ENCODE measurements at places on chromosomes 7 and 10.

GRCh38 chr10:85826377-85826776 is 540.2 kb downstream of the GRID1 start:
- DNase-seq = no peak

- no peak for DNase-seq
Observed at GRCh38 chr7:96250776-96251361, 71.0 kb downstream of the SLC25A13 start.

DNA sequence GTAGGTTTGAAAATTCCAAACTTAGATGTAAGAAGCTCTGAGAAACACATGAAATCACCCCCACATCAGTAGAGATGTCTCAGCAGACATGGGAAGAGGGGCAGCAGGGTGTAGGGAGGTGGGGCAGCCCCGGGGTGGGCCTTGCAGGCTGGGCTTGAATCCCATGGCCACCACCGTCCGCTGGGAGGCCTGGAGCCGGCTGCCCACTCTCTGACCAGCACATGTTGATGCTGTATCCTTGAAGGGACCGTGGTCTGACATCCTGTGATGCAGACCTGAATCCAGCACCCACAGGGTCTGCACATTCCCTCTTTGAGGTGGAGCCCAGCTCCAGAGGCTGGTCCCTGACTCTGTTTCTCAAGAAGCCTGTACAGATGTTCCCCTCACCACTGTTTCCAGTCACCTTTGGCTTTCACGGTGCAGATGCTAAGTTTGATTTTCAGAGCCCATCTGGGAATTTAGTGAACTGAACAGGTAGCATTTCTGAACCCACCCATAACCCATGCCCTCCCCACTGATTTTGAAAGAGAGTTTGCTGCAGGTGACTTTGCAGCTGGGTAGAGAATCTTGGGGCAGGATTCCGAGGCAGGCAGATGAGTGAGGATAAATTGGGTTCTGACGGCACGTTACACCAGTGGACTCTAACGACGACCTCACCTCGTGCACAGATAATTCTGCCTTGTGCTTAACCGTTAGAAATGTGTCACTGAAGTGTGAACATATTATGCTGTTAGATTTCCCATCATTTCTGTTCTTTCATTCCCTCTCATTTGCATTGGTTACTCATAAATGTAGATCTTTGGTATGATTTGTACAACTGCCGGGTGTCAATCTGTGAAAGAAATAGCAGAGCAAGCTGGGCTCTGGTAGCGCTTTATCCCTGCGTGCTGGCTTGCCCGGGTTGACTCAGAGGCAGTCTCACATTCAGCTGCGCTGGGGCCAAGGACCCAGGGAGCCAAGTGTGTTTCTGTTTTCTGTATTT is 45.7 kb downstream of the IKZF1 start:
- no peak for DNase-seq

- DNase-seq = no peak
Observed at GRCh38 chr7:36011588-36011965, 141.5 kb upstream of the EEPD1 start.

GRCh38 chr7:142890874-142891485 is 5.4 kb upstream of the TRPV6 start:
- no peak for DNase-seq

DNA sequence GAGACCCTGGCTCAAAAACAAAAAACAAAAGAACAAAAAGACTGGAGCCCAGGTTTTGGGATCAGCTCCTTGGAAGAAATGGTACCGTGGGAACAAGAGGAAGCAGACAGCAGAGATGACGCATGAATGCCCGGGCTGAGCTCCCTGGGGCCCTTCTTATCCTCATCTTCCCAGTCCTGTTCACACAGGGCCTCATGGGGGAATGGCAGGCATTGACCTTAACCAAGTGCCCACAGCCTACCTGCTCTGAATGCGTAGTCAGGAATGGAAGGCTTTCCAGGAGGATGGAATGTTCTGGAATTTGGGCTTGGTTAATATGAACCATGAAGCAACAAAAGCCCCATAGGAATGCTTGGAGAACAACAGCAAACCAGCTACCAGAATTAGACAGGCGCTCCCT is 154.7 kb downstream of the PRPF18 start:
- DNase-seq = no peak

DNA sequence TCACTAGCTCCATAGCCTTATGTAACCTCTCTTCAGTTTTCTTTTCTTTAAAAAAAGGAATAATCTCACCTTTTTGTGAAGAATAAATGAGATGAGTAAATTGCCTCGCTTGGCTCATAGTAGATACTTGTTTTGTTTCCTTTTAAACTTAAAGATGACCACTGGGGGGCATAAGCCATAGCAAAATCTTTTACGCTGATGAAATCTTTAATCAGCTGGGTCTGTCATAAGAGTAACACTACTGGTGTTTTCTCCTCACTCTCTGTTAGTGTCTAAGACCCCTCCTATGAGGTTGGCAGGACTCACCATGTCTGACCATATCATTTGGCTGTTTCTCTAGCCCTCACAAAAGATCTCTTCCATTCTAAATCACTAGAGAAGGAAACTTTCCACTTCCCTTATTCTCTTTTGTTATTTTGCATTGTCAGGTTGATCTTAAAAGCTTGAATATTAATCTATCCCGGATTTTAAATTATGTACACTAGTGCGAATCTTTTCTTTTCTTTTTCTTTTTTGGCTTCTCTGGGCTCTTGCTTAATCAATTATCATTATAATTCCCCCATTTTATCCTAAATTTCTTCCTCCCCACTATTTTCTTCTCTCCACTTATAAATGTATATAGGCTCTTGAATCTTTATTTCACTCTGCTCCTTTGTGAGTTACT is 12.5 kb downstream of the STAG3 start:
- no peak for DNase-seq

- no peak for DNase-seq
Observed at GRCh38 chr10:57955076-57955475, 312.6 kb downstream of the IPMK start.

GRCh38 chr7:98467570-98468312 is 66.9 kb upstream of the BAIAP2L1 start:
- DNase-seq = no peak

DNA sequence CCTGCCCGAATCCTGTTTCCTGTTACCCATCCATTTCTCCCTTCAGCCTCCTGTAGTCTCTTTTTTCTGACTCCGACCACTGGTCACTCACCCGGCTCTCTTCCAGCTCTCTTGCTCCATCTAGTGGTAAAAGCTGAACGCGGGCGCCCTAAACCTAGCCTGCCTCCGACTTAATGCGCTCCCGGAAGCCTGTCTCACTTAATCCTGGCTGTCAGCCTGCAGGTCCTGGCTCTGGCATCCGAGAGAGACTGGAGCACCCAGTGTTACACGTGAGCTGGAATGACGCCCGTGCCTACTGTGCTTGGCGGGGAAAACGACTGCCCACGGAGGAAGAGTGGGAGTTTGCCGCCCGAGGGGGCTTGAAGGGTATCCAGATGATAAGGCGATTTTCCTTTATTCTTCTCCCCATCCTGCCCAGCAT is 10.3 kb downstream of the SUMF2 start:
- DNase-seq = peak; percentile 63

DNA sequence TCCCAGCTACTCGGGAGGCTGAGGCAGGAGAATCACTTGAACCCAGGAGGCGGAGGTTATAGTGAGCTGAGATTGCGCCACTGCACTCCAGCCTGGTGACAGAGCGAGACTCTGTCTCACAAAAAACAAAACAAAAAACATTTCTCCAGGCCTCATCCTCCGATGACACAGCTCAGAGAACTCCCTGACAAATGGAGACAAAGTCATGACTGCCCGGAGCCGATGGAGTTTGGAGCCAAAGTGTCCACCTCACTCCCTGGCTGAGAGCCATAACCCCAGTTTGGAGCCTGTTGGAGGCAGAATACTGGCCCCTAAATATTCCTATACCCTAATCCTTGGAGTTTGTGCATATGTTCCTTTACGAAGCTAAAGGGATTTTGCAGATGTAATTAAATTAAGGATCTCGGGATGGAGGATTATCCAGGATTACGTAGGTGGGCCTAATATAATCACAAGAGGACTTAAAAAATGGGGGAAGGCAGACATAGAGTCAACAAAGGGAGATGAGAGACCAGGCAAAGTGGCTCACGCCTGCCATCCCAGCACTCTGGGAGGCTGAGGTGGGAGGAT is 22.7 kb downstream of the SSC4D start:
- DNase-seq = peak; percentile 34

GRCh38 chr7:80520199-80520598 is 8.3 kb upstream of the GNAT3 start:
- no peak for DNase-seq

- DNase-seq = peak; percentile 70
Observed at GRCh38 chr10:17981766-17982380, 30.2 kb downstream of the SLC39A12 start.

DNA sequence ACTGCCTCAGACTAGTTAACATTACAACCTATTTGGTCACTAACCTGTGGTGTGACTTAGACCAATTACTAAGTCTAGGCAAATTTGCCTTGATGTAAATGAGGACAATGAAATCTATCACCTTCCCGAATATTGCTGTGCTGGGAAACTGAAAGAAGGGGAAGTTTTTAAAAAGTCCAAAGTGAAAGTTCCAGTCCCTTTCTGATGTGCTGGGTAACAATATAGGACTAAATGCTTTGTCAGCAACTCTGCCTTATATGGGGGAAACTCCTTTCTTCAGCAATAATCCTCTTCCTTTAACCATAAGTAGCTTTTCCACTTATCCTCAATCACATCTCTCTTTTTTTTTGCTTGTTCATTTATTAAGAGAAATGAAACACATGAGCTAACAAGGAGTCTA is 3.9 kb downstream of the PIK3AP1 start:
- DNase-seq = peak; percentile 20

DNA sequence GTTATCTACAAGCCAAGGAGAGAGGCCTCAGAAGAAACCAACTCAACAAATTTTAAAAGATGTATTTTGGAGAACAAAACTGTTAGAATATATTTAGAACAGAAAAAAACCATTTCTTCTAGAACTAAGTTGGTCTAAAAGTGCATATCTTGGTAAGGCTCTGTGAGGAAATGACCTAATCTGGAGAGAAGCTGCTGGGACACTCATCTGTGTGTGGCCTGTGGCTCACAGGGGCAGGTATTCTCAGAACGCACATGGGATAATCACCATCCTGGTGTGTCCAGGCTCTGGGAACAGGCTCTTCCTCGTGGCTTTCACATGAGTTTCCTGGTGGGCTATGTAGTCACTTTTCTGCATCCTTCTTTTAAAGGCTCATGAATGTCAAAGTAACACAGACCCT is 38.1 kb upstream of the PRSS1 start:
- no peak for DNase-seq

DNA sequence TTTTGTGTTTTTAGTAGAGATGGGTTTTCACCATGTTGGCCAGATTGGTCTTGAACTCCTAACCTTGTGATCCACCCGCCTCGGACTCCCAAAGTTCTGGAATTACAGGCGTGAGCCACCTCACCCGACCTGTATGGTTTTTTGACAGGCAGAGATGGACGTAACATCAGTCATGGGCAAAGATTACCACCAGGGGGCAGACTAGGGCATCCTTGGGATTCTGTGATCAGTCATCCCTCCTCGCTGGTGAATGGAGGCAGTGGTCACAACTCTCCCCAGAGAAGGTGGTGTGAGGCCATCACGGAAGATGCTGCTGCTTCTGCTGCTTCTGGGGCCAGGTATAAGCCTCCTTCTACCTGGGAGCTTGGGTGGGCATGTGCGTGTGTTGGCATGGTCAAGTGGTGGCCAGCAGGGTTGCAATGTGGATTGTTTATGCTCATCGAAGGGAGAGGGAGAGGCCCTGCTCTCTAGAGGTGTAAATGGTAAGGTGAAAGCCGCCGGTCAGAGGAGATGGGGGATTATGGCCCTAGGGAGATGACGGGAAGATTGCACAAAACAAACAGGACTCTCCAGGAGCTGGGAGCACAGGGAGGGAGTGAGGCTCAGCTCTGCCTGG is 122.7 kb upstream of the PRSS1 start:
- DNase-seq = no peak

GRCh38 chr7:774161-775109 is 47.4 kb upstream of the PRKAR1B start:
- no peak for DNase-seq

GRCh38 chr10:124025152-124025551 is 68.2 kb downstream of the CHST15 start:
- no peak for DNase-seq

DNA sequence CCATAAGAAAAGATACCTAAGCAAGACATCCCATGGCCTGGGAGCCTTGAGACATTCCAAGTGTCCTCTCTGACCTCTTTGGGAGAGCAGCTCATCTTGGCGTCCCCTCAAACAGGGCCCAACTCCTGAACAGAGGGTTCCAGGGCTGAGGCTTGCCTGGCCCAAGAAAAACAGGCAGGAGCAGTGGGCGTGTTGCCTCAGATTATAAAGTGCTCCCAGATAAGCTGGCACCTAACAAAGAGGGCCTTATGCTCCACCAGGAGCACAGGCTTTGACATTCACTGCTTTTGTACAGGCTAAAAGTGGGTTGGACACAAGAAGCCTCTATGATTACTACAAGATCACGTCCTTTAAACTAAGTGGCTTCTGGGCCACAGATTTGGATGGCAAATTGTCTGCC is 193.1 kb downstream of the FGFR2 start:
- DNase-seq = no peak

GRCh38 chr7:111677848-111678247 is 115.6 kb upstream of the IMMP2L start:
- DNase-seq = no peak

- DNase-seq = peak; percentile 30
Observed at GRCh38 chr7:55255496-55256445, 109.4 kb upstream of the LANCL2 start.

- no peak for DNase-seq
Observed at GRCh38 chr10:92121686-92122492, 169.0 kb downstream of the CPEB3 start.

DNA sequence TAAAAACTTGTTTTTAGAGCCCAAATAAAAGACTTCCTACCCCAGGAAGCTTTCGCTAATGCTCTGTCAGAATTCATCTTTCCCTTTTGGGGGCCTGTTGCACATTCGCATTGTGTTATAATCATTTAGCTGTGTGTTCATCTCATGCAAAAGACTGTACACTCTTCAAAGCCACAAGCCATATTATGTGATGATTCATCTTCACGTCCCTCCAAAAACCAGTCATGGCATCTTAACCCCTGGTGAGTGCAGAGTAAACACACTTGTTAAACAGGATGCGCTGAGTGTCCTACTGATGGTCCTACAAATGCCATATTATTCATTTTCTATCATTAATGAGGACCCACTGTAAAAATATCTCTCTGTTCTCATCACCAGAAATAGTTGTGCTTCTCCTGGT is 235.4 kb downstream of the KIAA1217 start:
- no peak for DNase-seq

DNA sequence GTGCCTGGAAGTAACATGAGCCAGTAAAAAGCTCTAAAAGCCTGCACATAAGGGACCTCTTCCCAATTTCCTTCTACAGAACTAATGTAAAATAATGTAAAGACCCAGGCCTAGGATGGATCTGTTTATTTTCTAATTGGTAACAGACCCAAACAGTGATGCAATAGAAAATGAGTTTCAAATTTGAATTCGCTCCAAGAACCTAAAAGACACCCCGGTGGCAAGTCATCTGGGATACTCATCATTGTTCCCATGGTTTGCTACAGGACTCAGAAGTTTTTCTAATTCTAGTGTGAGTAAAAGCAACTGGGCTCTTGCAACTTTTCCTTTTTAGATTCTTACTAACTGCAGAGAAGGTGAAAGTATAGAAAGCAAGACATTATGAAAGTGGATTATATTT is 271.3 kb upstream of the CACNA2D1 start:
- DNase-seq = no peak
